ENCODE measurements at places on chromosomes 4 and X. TPM values are rescaled to one million over a fixed set of nuclear protein-coding genes. Genes with fewer than 3 reads are reported as not detected.

Gene CSN1S1
- total RNA-seq, result not detected

Gene PDGFRA
- total RNA-seq, result 0.28 TPM

Gene DAPP1
- 28.4 TPM for total RNA-seq

Gene IL13RA2
- total RNA-seq, result not detected

Gene ZC4H2
- total RNA-seq, result 8.9 TPM

Gene PASD1
- not detected for total RNA-seq

Gene MRPL1
- total RNA-seq, result 72.7 TPM

Gene CENPVL1
- total RNA-seq, result not detected

Gene BEND2
- total RNA-seq, result not detected

Gene FAM47A
- not detected for total RNA-seq

Gene DSPP
- total RNA-seq, result not detected

Gene TMPRSS11E
- not detected for total RNA-seq

Gene GRXCR1
- total RNA-seq, result not detected

Gene SYTL5
- not detected for total RNA-seq

Gene LRCH2
- total RNA-seq, result not detected

Gene RWDD4
- total RNA-seq, result 31.5 TPM

Gene RLIM
- 34.2 TPM for total RNA-seq

Gene SHROOM2
- total RNA-seq, result not detected

Gene GAGE12G
- total RNA-seq, result not detected

Gene GPR34
- total RNA-seq, result 0.43 TPM

Gene PRICKLE3
- 22.7 TPM for total RNA-seq

Gene RTL9
- total RNA-seq, result not detected

Gene RASL11B
- 2.2 TPM for total RNA-seq

Gene USP51
- total RNA-seq, result 2.6 TPM

Gene TTC29
- total RNA-seq, result not detected

Gene CXCL3
- total RNA-seq, result not detected

Gene FHDC1
- total RNA-seq, result 0.05 TPM

Gene NPY5R
- total RNA-seq, result not detected

Gene HSFX2
- total RNA-seq, result not detected

Gene GLRA2
- total RNA-seq, result not detected

Gene FAAH2
- total RNA-seq, result 4.0 TPM

Gene PAK3
- 0.30 TPM for total RNA-seq

Gene GUCY1A1
- not detected for total RNA-seq

Gene ASMT
- total RNA-seq, result not detected

Gene SULT1E1
- total RNA-seq, result not detected

Gene OTC
- total RNA-seq, result not detected

Gene HSD17B13
- total RNA-seq, result 0.19 TPM

Gene ASB12
- total RNA-seq, result not detected

All from activated CD4-positive, alpha-beta T cell treated with anti-CD3 and anti-CD28 coated beads, Interleukin-2, amount 10 ng/mL, durations not matched to agents 24 days and 14 days (primary cell).